ENCODE measurements at places on chromosomes 2 and 18.

- peak; percentile 26 for DNase-seq
These were observed 390.1 kb upstream of the ST6GAL2 start for GRCh38 chr2:107276034-107276433.

GRCh38 chr18:41966943-41967342, 11.9 kb downstream of the PIK3C3 start:
- DNase-seq = no peak

GRCh38 chr18:76459687-76460350, 35.2 kb downstream of the ZNF516 start:
- DNase-seq = peak; percentile 20

GRCh38 chr18:78542204-78542603, 437.4 kb upstream of the SALL3 start:
- DNase-seq = no peak

DNA sequence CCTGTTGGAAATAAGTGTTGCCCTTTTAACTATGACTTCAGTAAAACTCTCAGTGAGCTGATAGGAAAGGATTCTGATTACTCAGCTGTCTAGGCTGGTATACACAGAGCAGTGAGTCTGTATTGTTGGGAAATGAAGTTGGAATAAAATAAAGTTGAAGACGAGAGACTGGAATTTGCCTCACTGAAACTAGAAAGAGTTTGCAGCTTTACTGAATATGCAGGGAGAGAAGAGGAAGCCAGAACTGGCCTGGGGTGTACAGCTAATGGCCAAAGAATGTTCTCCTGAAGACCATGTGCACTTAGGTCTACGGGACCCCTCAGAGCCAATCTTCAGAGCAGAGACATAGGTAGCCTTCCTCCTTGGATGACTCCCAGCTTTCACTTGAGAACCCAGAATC, 26.5 kb downstream of the EIF4E2 start:
- no peak for DNase-seq

DNA sequence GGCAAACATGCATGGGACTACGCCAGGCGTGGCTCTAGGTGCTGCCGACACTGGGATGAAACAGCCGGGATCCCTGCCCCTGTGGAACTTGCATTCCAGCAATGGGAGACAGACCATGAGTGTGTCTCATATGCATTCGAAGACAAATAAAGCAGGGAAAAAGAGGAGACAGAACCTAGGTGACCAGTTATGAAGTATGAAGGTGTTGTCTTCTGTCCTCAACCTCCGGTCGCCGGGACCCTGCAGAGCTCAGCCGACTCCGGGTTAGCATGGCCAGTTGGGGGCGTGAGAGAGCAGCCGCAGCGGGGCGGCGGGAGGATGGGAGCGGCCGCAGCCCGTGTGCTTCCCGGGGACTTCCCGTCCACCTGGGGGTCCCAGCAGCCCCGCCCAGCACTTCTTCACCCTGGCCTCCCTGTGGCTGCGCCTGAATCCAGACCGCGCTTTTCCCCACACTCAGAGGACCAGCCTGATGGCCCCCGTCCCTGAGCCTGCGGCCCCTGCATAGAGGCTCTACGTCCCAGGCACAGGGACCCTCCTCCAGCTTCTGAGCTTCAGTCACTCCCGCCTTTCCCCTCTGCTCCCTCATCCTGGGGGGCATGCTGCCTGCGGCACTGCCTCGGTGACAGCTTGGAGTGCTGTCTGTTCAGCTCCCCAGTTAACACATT, 11.4 kb downstream of the ID2 start:
- no peak for DNase-seq

DNA sequence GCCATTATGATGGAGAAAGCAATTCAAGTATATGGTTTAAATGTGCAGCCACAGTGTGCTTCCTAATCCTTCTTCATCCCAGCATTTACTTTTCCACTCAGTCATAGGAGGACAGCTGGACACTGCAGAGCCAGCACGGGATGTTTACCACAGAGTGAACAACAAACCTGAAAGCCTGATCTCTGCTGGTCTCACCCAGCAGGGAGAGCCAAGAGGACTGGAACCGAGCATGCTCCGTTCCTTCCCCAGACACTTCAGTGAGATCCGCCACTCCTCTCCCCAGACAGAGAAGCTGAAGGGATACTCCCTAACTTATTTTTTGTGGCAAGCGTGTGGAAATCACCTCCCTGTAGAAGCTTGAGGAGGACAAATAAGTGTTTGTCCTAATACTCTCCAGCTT, 23.2 kb upstream of the GORASP2 start:
- DNase-seq = no peak

GRCh38 chr2:40367652-40368051, 84.2 kb downstream of the SLC8A1 start:
- DNase-seq = no peak

- DNase-seq = no peak
These were observed 617 bp downstream of the CCDC142 start for GRCh38 chr2:74481961-74482800.

DNA sequence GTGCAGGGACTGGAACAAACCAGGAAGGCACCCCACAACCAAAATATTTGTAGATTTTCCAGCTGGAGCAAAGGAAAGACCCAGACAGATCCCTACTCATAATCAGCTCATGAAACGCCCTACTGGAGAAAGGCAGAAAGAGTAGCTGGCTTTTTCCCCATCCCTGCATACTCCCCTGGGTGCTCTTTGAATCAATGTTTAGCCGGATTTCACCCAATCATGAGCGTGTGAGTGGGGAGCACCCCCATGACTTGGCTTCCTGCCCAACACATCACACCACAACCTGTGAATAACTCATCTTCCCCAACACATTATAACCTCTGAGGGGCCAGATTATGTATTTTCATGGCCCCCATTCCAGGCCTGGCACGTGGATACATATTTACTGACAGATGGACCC, 35.1 kb upstream of the SLC14A1 start:
- DNase-seq = no peak

- DNase-seq = no peak
These were observed 36.0 kb upstream of the WIPF1 start for GRCh38 chr2:174633623-174633930.

DNA sequence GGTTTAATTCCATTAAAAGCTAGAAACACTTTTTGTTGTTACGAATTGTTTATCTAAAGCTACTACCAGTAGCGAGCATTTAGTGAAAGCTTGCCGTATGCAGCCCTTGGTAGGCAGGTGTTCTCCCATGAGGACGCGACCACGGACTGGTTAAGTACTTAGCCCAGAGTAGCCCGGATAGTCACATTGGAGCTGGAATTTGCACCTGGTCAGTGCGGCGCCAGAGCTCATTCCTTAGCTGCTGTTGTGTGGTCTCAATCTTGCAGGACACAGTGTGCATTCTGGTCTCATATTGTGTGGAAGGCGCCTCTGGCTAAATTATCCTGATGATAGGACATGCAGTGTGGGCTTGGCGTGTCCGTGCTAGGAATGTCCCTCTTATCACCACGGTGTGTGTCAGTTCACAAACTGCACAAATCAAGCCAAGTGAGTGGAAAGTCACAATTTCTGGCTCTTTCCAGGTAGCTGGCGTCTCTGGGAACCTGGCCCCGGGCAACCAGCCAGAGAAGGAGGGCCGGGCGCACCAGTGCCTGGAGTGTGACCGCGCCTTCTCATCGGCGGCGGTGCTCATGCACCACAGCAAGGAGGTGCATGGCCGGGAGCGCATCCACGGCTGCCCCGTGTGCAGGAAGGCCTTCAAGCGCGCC, 133.3 kb downstream of the ZNF236 start:
- no peak for DNase-seq

DNA sequence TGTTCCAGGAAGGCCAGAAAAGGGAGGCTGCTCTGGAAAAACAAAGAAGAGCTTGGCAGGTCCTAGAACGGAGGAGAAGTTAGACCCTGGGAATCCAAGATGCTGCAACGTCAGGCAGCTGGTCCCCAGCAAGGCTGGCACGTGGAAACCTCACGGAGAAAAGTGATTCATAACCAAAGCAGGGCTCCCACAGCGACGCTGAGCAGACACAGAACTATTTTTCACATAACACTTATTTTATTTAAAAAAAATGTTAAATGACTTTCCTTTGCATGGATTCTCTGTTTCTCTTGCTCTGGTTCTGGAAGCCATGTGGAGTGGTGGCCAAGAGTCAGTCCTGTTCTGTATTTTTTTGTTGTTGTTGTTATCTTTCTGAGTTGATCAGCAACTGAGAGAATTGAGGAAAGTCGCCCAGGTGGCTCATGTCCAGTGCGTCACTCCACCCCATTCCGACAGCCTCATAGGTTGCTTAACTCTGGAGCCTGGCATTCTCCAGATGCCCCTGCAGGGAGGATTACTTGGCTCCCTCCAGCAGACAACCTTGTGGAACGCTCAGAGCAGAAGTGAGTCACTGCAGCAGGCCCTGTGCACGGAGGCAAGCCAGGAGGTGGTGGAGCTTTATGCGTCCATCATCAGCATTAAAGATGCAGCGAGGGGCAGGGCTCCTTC, 229.9 kb upstream of the HDAC4 start:
- DNase-seq = no peak

DNA sequence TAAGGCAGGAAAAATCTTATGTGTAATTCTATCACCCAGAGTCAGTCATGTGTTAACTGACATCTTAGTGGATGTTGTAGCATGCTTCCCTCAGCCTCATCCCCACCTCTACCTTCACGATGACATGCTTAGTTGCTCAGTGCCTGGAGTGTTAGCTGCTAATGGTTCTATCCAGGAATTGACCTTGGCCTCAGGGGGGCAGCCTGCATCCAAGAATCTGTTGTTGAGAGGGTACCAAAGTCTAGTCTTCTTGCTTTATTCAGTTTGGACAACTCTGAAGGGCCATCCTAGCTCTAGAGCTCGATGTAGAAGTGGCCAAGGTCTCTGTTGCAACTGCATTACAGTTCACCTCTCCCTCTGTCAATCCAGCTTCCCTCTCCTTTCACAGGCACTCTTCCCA, 61.2 kb downstream of the ACYP2 start:
- DNase-seq = peak; percentile 39

GRCh38 chr2:6480514-6480913, 385.2 kb downstream of the CMPK2 start:
- DNase-seq = no peak

Measured in HS-27A (cell line).